ENCODE measurements at places on chromosomes 1 and 21.

DNA sequence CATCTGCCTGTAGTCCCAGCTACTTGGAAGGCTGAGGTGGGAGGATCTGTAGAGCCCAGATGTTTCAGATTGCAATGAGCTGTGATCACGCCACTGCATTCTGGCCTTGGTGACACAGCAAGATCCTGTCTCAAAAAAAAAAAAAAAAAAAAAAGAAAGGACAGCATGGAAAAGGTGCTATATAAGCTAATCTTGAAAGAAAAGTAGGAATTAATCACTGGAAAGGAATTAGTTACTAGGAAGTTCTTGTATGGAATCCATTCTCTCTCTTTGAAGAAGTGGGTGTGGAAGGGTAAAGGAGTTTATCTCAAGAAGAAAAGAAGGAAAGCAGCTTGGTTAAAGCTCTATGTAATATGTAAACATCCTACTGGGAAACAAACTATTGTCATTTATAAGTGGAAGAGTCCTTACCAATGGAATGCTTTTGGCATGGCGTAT is 339.2 kb downstream of the DPYD start:
- DNase-seq: no peak

- no peak for DNase-seq
These were observed 25.4 kb downstream of the RGS4 start for GRCh38 chr1:163094589-163094988.

- DNase-seq: no peak
These were observed 155.2 kb downstream of the DMRTA2 start for GRCh38 chr1:50268049-50268448.

DNA sequence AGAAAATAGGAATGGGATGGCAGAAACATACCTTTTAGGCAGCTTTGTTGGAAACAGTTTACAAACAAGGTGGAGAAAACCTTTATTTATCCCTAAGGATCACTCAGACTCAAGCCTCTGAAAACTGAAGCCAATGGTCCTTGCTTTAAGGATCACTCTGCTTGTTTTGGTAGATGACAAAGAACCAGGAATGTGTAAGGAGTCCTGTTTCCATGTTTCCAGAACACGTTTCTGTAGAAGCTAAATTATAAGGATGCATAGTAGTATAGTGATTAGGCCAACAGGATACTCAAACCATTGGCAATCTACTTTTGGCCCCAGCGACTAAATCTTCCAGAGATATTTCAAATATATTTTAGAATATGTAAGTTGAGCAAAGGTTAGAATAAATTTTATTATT is 149.1 kb upstream of the HP1BP3 start:
- no peak for DNase-seq

DNA sequence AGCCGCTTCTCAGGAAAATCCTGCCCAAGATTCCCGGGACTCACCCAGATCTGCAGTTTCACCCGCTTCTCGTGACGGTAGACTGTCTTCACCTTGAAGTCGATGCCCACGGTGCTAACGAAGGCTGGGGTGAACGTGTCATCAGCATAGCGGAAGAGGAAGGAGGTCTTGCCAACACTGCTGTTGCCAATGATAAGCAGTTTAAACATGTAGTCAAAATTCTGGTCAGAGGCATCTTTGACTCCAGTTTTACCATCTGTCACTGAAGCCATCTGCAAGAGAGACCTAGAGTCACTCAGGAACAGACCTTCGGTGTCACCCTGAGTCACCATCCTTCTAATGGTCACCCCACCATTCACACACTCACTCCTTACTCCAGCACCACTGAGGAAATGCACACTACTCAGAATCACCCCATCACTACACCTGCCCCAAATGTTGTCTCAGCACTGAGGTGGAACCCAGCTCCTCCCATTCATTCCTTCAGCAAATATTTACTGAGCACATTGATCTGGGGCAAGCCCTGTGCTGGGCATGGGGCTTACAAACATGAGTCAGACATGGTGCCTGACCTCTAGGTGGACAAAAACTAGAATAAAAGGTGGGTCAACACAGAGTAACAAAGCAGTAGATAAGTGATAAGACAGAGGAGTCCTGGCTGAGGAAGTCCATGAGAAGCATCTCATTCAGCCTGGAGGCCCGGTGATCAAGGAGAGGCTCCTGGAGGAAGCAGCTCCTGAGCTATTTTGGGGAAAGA is 13.5 kb downstream of the RAB3B start:
- no peak for DNase-seq

- no peak for DNase-seq
These were observed 47.1 kb upstream of the IRF2BP2 start for GRCh38 chr1:234656944-234657654.
